ENCODE measurements at places on chromosomes 1 and 21. TPM values are rescaled to one million over a fixed set of nuclear protein-coding genes. Genes with fewer than 3 reads are reported as not detected.

Gene GBP6
- not detected for total RNA-seq

Gene GPR37L1
- 0.09 TPM for total RNA-seq

Gene ADAMTSL4
- 15.9 TPM for total RNA-seq

Gene CD244
- total RNA-seq, result 1.2 TPM

Gene HAO2
- total RNA-seq, result 1.4 TPM

Gene PHTF1
- 20.7 TPM for total RNA-seq

Gene WNT3A
- total RNA-seq, result not detected

DNA sequence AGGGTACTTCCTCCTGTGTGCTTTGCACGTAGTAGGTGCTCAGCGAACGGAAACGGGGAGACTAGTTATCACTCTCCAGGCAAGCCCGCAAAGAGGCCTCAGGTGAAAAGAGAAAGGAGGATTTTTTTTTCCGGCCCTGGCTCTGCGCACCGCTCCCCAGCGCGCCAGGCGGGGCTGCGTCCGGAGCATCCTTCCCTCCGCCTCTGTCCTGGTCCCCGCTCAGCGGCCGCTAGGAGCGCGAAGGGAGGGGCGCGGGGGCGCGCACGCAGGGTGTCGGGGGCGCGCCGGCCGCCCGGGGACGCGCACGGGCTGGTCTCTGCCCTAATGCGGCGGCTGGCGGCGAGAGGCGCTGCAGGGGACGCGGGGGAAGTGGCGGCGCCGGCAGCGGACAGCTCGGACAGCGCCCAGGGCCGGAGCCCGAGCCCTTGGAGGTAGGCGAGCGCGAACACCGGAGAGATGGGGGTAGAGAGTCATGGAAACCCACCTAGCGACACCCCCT lies 42.3 kb upstream of the NFASC start:
- no peaks in the 10 kb centered on the region for H3K27me3 ChIP-seq
- H3K4me3 ChIP-seq, result peak overlapping the region; percentile 56
- H3K36me3 ChIP-seq, result no peaks in the 10 kb centered on the region
- no peaks in the 10 kb centered on the region for H3K4me1 ChIP-seq
- DNase-seq, result peak; percentile 88

- H3K27ac ChIP-seq, result peak overlapping the region; percentile 82
- no peaks in the 10 kb centered on the region for H3K36me3 ChIP-seq
- DNase-seq, result no peak
- H3K4me3 ChIP-seq, result no peak overlapping the region
- H3K4me1 ChIP-seq, result no peaks in the 10 kb centered on the region
- no peaks in the 10 kb centered on the region for H3K27me3 ChIP-seq
These were observed 55.4 kb upstream of the IFFO2 start for GRCh38 chr1:19011845-19012231.

- H3K27me3 ChIP-seq, result no peaks in the 10 kb centered on the region
- H3K4me3 ChIP-seq, result no peak overlapping the region
- DNase-seq, result no peak
- no peaks in the 10 kb centered on the region for H3K4me1 ChIP-seq
- H3K36me3 ChIP-seq, result no peaks in the 10 kb centered on the region
- no peak overlapping the region for H3K27ac ChIP-seq
These were observed 403.7 kb downstream of the SIPA1L2 start for GRCh38 chr1:232226197-232226712.

DNA sequence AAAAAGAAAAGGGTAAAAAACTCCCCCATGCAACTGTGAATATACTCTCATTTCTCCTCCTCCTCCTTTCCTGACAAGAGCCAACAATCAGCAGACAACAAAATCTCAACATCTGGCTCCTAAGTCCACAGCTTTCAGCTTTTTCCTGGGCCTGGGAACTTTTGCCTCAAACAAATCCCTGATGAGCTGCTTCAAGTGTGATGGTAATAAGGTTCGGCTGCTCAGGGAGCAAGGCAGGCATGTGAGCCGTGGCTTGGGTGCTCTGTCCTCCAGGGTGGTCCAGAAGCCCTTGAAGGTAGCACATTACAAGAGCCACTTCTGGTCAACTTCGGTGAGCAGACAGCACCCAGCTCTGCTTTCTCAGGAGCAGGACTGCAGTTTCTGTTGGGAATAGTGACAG lies 46.3 kb downstream of the ITPKB start:
- H3K27me3 ChIP-seq, result no peaks in the 10 kb centered on the region
- DNase-seq, result no peak
- H3K36me3 ChIP-seq, result no peaks in the 10 kb centered on the region
- peak overlapping the region; percentile 95 for H3K27ac ChIP-seq
- no peak overlapping the region for H3K4me3 ChIP-seq

- no peaks in the 10 kb centered on the region for H3K27me3 ChIP-seq
- H3K36me3 ChIP-seq, result no peaks in the 10 kb centered on the region
- H3K27ac ChIP-seq, result no peak overlapping the region
- H3K4me1 ChIP-seq, result no peaks in the 10 kb centered on the region
- no peak for DNase-seq
These were observed 204.7 kb upstream of the RGS18 start for GRCh38 chr1:191953526-191953925.

DNA sequence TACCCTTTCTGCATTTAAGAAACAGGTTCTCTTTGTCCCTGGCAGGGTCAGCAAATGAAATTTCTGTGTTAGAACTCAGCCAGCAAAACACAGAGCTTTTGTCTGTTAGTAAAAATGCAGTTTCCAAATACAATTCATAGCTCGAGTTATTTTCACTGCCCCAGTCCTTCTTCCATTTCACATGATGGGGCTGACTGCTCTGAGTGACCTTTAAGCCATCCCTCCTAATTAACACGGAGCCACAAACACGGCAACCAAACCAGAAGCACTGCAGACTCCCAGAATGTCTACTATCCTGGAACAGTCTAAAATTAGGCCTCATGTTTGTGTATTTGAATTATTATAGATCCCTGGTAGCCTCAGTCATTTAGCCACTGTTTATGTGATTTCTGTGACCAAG lies 99.1 kb upstream of the RGS4 start:
- H3K36me3 ChIP-seq, result no peaks in the 10 kb centered on the region
- H3K4me3 ChIP-seq, result no peak overlapping the region
- no peaks in the 10 kb centered on the region for H3K4me1 ChIP-seq
- no peak overlapping the region for H3K27ac ChIP-seq

DNA sequence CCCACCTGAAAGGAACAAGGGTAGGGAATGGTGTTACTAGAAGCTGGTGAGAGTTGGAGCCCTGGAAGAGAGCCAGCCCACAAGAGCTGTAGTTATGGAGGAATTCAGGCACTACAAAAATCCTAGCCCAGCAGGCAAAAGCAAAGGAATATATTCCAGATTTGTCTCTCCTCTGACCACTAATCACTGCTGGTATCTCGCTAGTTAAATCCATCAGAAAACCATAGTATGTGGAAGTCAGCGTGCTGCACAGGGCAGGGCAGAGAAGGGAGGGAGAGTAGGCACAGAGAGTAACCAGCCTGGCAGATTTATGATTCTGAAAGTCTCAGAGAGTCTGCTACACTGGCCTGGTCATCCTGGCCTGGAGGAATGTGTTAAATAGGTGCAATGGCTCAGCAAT lies 88.6 kb downstream of the SELENOF start:
- no peaks in the 10 kb centered on the region for H3K4me1 ChIP-seq
- no peak for DNase-seq
- H3K27me3 ChIP-seq, result no peaks in the 10 kb centered on the region
- no peak overlapping the region for H3K4me3 ChIP-seq
- no peaks in the 10 kb centered on the region for H3K36me3 ChIP-seq

DNA sequence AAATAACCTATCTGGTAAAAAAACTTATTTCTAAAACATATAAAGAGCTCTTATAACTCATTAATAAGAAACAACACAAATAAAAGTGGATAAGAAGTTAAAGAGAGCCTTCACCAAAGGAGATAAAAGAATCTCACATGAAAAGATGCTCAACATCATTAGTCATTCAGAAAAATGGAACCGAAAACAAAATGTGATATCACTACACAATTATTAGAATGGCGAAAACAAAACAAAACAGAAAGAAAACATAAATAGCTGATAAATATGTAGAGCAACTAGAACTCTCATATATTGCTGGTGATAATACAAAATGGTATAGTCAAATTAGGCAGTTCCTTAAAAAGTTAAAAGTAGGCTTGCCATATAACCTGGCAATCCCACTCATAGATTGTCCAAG lies 1109.3 kb downstream of the PLA2G4A start:
- no peak overlapping the region for H3K4me3 ChIP-seq
- H3K27ac ChIP-seq, result no peak overlapping the region
- no peaks in the 10 kb centered on the region for H3K4me1 ChIP-seq
- DNase-seq, result no peak
- H3K27me3 ChIP-seq, result no peaks in the 10 kb centered on the region

GRCh38 chr1:43034778-43035177 lies 76.1 kb upstream of the SLC2A1 start:
- H3K4me1 ChIP-seq, result no peaks in the 10 kb centered on the region
- H3K27me3 ChIP-seq, result no peaks in the 10 kb centered on the region
- DNase-seq, result no peak

DNA sequence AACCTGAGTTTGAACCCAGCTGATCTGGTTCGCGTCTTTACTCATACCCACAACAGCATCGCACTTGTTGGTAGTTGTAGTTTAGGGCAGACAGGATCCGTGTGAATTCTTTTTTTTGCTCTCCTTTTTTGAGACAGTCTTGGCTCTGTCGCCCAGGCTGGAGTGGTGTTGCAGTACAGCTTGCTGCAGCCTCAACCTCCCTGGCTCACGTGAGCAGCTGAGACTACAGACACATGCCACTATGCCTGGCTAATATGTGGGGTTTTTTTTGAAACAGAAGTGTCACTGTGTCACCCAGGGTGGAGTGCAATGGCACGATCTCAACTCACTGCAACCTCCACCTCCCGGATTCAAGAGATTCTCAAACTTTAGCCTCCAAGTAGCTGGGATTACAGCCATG lies 7.9 kb downstream of the TAF13 start:
- H3K4me3 ChIP-seq, result no peak overlapping the region
- DNase-seq, result no peak
- H3K27ac ChIP-seq, result no peak overlapping the region
- H3K4me1 ChIP-seq, result no peaks in the 10 kb centered on the region
- H3K36me3 ChIP-seq, result no peaks in the 10 kb centered on the region
- no peaks in the 10 kb centered on the region for H3K27me3 ChIP-seq

DNA sequence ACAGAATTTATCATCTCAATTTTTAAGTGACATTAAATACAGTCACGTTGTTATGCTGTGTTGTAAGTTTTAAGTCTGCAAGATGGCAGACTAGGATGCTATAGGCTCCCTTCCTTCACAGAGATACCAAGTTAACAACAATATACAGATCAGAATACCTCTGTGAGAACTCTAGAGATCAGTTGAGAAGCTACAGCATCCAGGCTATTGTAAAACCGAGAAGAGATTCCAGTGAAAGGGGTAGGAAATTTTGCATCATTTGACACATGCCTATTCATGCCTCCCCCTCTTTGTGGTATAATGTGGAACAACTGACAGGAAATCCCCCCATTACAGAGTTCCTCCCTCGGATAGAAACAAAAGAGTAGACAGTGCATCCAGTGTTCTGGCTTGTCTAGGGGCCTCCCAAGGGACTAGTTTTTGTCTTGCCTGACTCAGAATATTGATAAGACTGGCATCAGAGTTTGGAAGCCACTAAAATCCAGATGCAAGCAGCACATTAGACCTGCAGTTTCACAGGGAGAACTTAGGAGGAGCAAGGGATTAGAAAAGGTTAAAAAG lies 80.6 kb downstream of the LBR start:
- no peak overlapping the region for H3K4me3 ChIP-seq
- H3K4me1 ChIP-seq, result no peaks in the 10 kb centered on the region
- no peaks in the 10 kb centered on the region for H3K36me3 ChIP-seq

GRCh38 chr1:48572646-48573258 lies 100.7 kb upstream of the SPATA6 start:
- H3K27me3 ChIP-seq, result no peaks in the 10 kb centered on the region
- no peaks in the 10 kb centered on the region for H3K36me3 ChIP-seq
- H3K27ac ChIP-seq, result no peak overlapping the region
- no peak overlapping the region for H3K4me3 ChIP-seq
- H3K4me1 ChIP-seq, result no peaks in the 10 kb centered on the region

DNA sequence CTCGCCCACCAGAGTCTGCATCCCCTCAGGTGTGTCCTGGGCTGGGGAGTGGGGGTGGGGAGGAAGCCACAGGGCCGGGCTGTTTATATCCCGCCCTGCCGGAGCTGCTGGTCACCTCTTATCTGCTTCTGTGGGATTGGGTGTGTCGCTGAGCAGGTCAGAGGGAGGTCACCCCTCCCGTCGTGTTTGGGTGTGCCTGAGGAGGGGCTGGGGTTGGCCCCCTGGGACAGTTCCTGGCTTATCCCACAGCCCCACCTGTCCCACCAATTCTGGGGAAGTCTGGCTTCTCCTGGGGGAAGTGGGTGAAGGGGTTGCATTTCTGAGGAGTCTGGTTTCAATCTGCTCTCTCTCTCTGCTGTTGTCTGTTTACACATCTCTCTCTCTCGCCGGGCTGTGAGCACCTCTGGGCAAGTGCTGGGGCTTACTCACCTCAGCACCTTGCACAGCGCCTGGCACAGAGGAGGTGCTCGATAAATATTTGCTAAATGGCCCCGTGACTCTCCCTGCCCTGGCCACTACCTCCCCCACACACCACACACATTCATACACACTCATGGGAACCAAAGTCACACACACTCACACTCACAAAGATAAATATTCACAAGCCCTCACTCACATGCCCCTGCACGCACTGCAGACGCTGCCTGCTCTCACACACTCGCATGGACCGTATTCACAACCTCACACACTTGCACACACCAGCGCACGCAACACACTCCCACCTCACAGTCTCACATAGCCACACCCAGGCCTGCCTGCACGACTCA lies 8.3 kb downstream of the ELF3 start:
- no peaks in the 10 kb centered on the region for H3K27me3 ChIP-seq
- no peaks in the 10 kb centered on the region for H3K36me3 ChIP-seq
- DNase-seq, result no peak
- H3K4me1 ChIP-seq, result no peaks in the 10 kb centered on the region
- H3K4me3 ChIP-seq, result no peak overlapping the region

GRCh38 chr1:19205403-19205802 lies 4.7 kb downstream of the UBR4 start:
- H3K27ac ChIP-seq, result no peak overlapping the region
- no peak overlapping the region for H3K4me3 ChIP-seq
- DNase-seq, result no peak
- H3K27me3 ChIP-seq, result no peaks in the 10 kb centered on the region

- no peak for DNase-seq
- H3K27ac ChIP-seq, result no peak overlapping the region
- no peaks in the 10 kb centered on the region for H3K27me3 ChIP-seq
- H3K36me3 ChIP-seq, result no peaks in the 10 kb centered on the region
- H3K4me3 ChIP-seq, result no peak overlapping the region
- H3K4me1 ChIP-seq, result no peaks in the 10 kb centered on the region
These were observed 48.3 kb upstream of the C1orf174 start for GRCh38 chr1:3948344-3948743.

DNA sequence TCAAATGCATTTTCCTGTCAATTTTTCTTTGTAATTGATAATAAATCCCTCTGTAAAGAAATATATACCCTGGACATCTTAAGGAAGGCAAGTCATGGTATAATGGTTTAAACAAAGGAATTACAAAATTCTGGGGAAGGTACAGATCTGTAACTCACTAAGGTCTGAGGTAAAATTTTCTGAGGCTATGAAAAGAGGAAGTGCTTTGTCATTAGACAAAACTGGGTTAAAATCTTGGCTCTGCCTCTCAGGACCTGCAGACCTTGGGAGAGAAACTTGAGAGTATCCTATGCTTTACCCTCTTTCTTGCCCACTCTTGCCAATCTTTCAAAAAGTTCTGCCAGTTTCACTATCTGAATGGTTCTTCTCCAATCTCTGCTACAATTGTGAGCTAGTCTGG lies 26.8 kb upstream of the BEND5 start:
- no peak overlapping the region for H3K27ac ChIP-seq
- DNase-seq, result no peak
- no peaks in the 10 kb centered on the region for H3K36me3 ChIP-seq
- no peak overlapping the region for H3K4me3 ChIP-seq
